ENCODE measurements at places on chromosomes 3 and 15. TPM values are rescaled to one million over a fixed set of nuclear protein-coding genes. Genes with fewer than 3 reads are reported as not detected.
A peak's percentile ranks its signal among the peaks of the same experiment; 100 is the strongest.

DNA sequence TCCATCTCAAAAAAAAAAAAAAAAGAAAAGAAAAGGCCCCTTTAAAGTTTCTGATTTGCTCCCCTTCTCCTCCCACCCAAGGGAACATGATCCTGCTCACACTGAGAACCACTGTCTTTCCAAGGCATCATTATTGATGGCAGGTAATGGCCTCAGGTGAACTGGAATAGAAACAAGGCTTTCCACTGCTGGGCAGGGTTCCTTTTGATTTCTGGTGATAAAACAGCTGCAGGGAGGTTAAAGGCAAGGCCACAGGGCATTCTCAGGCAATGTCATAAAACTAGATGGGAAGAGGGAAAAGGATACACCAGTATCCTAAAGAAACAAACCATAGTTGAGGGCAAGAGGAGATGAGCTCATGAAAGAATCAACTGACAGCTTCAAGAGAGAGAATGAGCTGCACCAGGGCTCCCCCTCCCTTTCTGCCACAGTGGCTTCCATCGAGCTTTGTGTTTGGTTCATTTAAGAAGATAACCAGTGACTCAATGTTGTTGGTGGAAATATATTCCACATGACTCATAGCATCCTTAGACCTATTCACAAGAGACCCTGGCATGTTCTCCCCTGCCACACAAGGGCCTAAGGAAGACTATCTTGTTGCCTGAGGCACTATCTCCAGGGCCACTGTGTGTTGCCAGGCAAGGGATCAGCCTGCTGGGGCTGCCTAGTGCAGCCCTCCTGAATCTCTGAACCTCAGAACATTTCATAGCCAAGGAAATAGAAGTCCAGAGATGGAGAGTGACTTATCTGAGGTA lies 86.4 kb downstream of the WDR76 start:
- DNase-seq, result no peak

- DNase-seq, result no peak
Observed at GRCh38 chr15:38308797-38309196, 56.2 kb downstream of the SPRED1 start.

GRCh38 chr15:98896802-98897732 lies 110.5 kb downstream of the PGPEP1L start:
- peak; percentile 52 for DNase-seq

DNA sequence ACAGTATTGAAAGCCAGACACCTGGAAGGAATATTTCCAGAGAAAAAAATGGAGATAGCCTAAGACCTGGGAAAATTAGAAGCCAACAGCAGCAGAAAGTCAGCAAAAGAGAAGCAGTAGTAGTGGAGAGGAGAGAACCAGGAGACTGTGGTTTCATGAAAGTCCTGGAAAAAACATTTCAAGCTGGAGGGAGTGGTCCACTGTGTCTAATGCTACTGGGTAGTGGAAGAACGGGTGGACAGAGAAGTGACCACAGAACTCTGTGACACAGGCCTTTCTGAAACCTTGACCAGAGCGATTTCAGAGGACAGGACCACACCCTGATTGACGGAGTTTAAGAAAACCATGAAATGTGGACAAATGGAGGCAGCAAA lies 15.3 kb upstream of the SH3BP5 start:
- DNase-seq, result no peak

DNA sequence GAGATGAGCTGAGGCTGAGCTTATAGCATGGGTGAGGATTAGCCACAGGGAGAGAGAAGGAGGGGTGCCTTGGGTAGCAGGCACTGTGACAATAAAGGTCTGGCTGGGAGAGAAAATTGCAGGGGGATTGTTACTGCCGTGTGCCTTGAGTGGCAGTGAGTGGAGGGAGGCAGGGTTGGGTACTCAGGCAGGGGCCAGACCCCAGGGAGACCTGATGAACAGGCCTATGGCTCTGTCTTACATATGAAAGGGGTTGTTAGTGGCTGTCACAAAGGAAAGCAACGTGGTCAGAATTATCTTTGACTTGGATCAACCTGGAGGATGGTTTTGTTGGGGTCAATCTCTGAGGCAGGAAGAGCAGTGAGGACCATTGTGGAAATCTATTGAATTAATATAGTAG lies 84.5 kb downstream of the LRTM1 start:
- DNase-seq, result no peak

DNA sequence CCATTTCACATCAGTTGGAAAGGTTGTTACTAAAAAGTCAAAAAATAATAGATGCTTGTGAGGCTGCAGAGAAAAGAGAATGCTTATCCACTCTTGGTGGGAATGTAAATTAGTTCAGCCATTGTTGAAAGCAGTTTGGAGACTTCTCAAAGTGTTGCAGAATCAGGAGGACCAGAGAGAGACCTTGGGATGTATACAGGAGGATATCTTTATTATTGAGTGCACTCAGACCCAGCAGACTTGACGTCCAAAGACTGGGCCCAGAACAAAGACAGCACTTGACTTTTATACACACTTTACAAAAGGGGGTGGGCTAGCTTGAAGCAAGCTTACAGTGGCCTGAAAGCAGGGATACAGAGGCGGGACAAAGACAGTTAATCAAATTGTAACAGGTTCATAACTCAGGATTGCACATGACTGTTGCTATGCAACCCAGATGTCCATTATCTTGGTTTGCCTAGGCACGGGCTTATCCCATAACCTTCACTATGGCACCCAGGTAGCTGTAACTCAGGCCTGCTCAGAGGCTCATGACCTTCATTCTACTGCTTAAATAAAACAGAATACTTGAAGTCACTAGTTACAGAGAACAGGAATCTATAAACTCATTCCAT lies 127.7 kb downstream of the SPATA16 start:
- no peak for DNase-seq

- no peak for DNase-seq
Observed at GRCh38 chr15:48924528-48925393, 39.0 kb downstream of the SHC4 start.

DNA sequence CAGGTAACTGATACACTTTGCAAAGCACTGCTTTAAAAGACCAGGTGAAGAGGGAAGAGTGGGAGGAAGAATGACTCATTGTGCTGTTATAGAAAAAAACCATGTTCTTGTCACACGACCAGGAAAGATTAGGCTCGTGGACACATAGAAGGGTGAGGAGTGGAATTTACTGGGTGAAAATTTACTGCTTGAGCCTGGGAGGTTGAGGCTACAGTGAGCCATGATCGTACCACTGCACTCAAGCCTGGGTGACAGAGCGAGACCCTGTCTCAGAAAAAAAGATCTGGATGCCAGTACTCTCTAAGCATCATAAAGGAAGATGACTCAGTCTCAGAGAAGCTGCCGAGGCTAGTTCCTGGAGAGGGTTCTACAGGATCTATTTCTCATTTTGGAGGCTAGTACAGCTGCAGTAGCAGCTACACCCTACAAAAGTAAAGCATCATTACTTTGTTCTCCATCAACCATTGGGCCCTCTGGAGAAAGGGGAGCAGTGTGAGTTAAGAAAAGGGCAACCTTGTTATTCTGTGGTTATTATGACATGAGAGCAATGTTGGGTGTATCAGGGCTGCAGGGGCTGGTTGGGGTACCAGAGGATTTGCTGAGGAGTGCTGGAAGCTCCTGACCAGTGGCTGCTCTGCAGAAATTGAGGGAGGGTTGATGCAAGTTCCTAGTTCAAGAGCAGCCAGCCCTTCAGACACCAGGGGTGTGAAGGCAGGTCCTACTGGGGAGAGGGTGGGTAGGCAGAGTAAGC lies 75.4 kb downstream of the CMTM8 start:
- DNase-seq, result no peak

DNA sequence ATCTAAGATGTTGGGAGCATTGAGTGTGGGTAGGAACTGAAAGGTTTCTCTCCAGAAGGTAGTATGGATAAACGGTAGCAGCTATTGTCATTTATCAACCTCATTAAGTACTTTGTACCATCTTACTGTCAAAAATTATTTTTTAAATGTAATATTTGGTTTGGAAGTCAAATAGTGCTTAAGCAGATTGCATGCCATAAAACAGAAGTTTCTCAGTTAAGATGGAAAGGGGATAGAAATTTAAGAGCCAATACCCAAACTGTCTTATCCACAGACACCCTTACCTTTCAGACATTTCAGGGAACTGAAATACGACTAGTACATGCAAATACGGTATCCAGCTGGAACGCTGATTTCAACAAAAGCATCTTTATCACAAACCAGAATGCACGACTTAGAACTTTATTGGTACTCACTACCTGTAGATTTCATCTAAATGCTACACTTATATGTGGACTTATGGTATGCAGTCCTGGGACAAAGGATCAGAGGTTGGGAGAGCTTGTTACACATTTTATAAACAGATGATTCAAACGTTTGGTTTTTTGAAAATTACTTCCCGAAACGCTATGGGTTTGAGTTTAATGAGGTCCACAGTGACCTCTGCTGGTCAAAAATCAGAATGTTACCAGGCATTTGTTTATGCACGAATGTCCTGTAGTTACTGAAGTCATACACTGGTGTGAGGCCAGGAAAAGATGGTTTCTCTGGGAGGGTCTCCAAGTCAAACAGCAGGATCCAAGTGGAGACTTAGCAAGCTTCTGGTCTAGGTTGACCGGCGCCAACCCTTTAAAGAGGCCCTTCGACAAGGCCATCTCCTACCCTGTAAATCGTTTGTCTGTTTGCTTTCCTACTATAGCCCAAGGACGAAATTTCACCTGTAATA lies 45.7 kb upstream of the DUT start:
- DNase-seq, result peak; percentile 81

DNA sequence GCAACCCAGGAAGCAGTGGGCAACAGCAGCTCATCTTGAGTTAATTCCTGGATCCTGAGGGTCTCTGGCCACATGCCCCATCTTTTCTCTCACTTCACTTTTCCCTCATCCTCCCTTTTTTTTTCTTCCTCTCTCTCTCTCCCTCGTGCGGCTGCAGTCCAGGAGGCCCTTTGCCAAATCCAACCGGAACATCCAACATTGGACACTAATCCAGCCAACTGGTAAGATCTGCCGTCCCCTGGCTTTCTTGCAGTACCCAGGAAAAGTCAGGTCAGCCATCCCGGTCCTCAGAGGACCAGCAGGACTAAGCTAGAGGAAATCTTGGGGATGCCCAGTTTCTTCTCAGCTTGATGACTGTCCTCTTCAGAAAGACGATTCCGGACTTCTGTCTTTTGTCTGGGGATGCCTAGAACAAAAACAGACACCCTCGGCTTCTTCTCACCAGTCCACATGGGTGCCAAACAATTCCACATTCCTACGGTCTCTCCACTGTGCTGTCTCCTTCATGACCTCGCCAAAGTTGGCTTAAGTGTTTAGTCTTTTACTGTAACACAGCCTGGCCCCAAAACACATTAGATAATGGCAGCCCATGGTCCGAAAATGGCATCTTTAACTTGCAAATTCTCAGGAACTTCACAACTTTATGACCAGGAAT lies 115.6 kb downstream of the GSK3B start:
- DNase-seq, result no peak

GRCh38 chr3:31041161-31041978 lies 146.9 kb upstream of the GADL1 start:
- no peak for DNase-seq

- DNase-seq, result no peak
Observed at GRCh38 chr15:32123473-32123872, 93.2 kb downstream of the CHRNA7 start.

DNA sequence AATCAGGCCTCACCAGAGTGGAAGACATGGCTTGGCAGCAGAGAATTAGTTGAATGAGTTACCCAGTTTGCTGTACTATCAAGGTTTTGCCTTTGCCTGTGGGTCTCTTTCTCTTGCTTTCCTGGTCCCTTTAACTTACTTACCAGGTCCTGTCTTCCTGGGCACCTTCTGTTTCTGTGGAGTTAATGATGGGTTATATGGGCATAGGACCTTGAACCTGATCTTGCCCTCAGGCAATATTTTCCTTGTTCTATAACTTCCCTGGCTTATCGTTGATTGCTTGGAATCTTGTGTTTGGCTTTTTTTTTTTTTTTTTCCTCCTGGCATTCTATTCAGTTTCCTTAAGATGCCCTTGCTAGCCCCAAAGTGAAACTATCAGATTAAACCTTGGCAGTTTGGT lies 106.8 kb downstream of the HHLA2 start:
- no peak for DNase-seq

DNA sequence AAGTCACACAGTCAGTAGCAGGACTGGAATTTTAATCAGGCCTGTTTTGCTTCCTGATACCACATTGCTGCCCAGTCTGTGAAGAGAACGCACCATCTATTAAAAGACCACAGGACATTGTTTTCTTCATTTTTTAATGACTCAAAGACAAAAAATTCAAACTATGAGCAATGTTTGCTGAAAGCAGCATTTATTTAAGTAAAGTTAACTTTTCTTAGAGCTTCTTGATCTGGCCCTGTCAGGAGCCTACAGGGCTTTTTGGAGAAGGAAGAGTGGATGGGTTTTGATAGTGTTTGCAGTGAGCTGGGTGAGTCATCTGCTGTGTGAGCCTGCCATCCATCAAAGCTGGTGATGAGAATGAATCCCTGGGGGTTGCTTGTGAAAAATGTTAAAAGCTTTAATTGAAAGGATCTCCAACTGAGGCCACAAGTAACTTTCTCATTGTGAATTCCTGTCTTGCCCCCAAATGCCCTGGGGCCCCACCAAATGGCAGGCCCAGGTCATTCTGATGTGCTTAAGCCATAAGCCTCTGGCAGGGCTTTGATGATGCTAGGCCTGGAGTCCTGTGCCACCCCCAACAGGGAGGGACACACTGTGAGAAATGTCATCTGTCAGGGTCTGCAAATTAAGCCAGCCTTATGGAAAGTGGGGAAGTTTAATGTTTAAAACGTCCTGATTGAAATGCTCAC lies 136.2 kb upstream of the PFN2 start:
- no peak for DNase-seq

GRCh38 chr3:127531821-127532220 lies 58.7 kb downstream of the TPRA1 start:
- DNase-seq, result peak; percentile 1

- DNase-seq, result peak; percentile 75
Observed at GRCh38 chr15:51737522-51738305, at the start of gene LYSMD2. Gene LYSMD2 (minus strand): TSS chr15:51737655. CDS start chr15:51737622, 33 bp downstream.

DNA sequence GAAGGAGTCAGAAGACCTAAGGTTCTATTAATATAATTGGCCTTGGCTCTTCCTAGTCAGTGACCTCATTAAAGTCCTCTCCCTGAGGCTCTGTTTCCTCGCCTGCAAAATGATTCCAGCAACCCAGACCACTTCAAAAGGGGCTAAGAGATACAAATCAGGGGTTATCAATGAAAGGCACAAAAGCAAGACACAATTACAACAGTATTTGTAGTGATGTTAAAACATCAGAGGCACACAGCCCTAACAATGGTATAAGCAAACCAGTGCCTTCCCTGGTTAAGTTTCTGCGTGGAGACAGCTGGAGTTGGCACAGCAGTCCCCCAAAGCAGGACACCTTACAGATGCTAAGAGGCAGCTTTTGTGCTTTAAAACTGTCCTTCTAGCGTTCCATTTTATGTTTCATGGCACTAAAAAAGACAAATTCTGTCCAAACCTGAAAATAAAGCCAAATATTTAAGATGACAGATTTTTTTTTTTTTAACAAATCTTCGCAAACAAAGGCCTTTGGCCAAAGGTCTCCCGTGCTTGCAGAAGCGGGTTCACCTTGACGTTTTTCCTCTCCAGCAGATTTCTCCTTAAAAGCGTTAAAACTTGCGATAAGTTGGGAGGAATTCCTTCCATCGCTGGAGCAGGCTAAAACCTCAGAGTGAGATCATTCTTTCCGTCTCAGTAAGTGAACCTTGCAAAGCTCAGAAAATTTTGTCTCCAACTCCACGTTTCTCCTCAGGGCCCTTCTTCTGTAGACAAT lies 999 bp downstream of the ZNF280D start:
- DNase-seq, result no peak

The MYLK gene
- total RNA-seq, result 600 TPM

The LRIG1 gene
- total RNA-seq, result 119 TPM

The HTR3E gene
- total RNA-seq, result not detected

The ENTPD3 gene
- total RNA-seq, result 2.4 TPM

The LRRIQ4 gene
- total RNA-seq, result 0.74 TPM

The GASK1A gene
- 17.5 TPM for total RNA-seq

The RBPMS2 gene
- total RNA-seq, result 2.3 TPM

All from prostate gland (tissue), 2 donors.